Stimulated activated CD8-positive, alpha-beta memory T cell treated with anti-CD3 and anti-CD28 coated beads, Interleukin-7, amount 100 ng/mL, for 24 hours (primary cell): ENCODE measurements at places on chromosomes 1 and 21.

DNA sequence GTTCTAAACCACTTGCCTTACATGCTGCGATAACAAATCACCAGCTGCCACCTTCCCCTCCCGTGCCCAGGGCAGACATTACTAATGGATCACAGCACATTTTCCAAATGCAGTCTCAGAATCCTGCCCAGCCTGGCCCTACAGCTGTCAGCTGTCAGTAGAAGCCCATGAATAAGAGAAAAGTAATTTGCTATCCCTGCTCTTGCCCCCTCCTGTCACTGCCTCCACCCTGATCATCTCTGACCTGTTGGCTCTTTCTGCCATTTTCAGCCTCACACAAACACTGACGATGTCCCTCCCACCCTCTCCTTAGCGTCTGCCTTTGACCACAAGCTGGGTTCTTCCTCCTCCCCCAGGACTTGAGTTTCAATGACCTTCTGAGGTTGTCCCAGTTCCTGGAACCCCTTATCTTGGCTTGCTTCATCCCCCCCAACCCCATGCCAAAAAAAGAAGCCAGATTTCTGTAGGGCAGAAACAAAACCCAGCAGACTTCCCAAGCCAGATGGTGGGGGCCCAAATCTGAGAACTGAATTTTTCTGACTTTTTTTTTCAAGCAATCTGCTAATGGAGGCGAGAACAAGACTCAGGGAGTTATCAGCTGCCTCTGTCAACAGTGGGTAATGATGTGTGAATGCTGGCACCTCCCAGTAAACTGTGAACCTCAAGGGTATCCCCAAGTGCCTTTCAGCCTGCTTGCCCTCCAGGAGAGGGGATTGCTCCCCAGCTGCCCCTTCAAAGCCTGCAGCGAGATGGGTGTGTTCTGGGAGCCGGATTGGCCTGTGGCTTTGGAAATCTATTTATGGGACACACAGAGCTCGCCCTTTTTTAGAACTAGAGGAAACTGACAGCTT, 216.5 kb upstream of the VAMP3 start:
- DNase-seq: no peak

DNA sequence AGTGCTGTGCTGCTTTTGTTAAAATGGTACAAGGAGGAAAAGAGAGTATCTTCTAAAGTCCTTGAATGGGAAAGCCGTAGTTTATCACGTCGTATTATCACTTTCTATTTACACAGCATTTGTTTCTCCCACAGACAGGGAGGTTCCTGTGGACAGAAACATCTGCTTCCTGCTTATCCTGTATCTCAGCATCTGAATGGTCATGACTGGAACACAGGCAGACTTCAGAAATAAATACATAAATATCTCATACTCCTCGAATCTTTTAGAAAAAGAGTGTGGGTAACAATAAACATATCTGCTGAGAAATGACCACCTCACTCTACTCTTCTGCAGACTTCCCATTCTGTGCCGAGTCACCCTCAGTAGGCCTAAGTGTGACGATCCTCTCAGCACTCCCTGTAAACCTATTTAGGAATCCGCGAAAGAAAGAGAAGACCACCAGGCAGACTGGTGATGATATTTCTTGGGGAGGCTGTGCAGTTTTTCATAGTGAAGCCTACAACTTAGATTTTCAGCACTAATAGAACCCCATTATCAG, 393.5 kb downstream of the SMYD3 start:
- no peak for DNase-seq

DNA sequence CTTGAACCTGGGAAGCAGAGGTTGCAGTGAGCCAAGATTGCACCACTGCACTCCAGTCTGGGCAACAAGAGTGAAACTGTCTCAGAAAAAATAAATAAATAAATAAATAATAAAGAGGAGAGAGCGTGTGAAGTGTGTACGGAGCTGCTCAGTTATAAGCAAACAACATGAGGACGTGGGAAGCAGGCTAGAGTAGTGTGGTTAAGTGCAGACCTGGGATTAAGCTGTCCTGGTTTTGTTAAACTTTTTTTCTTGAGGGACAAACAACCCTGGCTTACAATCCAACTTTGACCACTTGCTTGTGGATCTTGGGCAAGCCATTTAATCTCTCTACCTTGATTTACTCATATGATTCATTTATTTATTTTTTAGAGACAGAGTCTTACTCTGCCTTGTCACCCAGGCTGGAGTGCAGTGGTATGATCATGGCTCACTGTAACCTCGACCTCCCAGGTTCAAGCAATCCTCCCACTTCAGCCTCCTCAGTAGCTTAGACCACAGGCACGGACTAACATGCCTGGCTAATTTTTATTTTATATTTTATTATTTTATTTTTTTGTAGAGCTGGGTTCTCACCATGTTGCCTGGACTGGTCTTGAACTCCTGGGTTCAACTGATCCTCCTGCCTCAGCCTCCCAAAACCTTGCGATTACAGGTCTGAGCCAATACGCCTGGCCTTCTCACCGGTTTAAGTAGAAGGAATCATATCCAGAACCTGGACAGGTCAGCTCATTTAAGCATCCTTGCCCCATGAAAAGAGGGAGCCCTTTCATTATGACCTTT, 52.7 kb downstream of the RPS6KA1 start:
- no peak for DNase-seq

GRCh38 chr1:1202831-1203560, 3.4 kb downstream of the TNFRSF18 start:
- no peak for DNase-seq

GRCh38 chr1:226572325-226572726, 23.8 kb downstream of the STUM start:
- no peak for DNase-seq

DNA sequence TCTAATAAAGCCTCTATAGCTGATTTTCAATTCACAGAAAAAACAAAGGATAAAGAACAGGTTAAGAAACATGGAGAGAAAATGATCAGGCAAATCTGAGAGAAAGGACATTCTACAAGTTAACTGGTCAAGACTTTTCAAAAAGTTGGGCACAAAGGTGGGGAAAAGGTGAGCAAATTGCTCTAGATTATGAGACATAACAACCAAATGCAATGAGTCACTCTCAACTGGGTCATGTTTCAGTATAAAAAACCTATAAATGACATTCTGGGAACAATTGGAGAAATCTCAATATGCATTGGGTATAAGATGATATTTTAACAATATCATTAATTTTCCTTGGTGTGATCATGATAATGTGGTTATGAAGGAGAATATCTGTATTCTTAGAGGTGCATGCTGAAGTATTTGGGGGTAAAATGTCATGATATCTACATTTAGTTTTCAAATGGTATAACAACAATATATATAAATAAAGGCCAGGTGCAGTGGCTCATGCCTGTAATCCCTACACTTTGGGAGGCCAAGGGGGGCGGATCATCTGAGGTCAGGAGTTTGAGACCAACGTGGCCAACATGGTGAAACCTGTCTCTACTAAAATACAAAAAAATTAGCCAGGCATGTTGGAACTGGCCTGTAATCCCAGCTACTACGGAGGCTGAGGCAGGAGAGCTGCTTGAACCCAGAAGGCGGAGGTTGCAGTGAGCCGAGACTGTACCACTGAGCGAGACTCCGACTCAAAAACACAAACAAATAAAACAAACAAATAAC, 27.0 kb downstream of the ANKRD13C start:
- no peak for DNase-seq
